ENCODE measurements at places on chromosomes 2 and 18. TPM values are rescaled to one million over a fixed set of nuclear protein-coding genes. Genes with fewer than 3 reads are reported as not detected.

Gene IL37
- not detected for total RNA-seq

Gene NT5C1B
- total RNA-seq = not detected

Gene RBMS1
- 77.4 TPM for total RNA-seq

Gene DHRS9
- 2.7 TPM for total RNA-seq

Gene RBM45
- 16.4 TPM for total RNA-seq

Gene MAPK4
- total RNA-seq = under 0.01 TPM

Gene CIB4
- not detected for total RNA-seq

Gene FOXD4L1
- total RNA-seq = 0.13 TPM

Gene ARHGAP28
- 0.03 TPM for total RNA-seq

Gene LOXL3
- total RNA-seq = 110 TPM

Gene ADI1
- 34.9 TPM for total RNA-seq
